Sciatic nerve (tissue), 2 donors: ENCODE measurements at places on chromosomes 5 and 9.

DNA sequence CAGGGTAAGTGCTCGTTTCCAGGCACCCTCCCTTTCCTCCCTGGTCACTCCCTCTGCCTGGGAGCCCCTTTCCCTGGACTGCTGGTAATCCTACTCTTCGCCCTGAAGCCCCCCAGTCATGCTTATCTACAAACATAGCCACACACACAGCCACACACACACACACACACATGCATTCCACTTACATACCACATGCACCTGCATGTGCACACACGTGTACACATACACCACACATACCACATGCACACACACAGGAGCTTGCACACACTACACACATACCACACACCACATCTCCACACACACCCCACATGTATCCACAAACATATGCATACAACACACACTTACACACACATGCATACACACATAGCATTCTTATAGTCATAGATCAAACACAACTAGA, 358.5 kb downstream of the GADD45G start:
- DNase-seq: no peak

DNA sequence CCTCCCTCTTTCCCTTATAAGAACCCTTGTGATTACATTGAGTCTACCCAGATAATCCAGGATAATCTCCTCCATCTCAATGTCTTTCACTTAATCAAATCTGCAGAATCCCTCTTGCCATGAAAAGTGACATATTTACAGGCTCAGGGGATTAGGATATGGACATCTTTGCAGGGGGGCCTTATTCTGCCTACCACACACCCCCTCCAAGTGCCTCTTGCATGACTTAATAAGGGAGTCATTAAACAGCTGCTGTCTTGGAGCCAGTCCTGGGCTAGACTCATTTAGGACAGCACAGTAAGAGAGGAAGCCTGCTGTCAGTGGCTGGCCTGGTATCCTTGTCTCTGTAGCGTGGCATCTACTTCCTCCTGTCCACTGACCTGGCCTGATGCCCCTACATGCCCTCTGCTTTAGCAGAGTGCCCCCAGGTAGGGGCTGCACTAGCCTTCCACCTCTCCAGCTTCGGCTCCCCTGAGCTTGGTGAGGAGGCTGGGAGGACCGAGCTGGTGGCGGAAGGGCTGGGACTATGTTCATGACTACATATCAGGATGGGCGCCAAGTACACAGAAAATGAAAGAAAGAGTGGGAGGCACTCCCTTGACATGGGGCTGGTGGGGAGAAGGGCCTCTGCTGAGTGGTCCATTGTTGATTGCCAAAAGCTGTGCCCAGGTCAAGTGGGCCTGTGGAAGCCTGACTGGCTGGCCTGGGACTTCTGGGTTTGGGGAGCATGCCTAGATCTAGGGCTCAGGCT, 17.2 kb downstream of the ENHO start:
- peak; percentile 49 for DNase-seq

- no peak for DNase-seq
Measured at GRCh38 chr5:62386824-62387223, 16.9 kb downstream of the DIMT1 start.

GRCh38 chr9:21590058-21590996, 108.2 kb upstream of the IFNE start:
- no peak for DNase-seq

DNA sequence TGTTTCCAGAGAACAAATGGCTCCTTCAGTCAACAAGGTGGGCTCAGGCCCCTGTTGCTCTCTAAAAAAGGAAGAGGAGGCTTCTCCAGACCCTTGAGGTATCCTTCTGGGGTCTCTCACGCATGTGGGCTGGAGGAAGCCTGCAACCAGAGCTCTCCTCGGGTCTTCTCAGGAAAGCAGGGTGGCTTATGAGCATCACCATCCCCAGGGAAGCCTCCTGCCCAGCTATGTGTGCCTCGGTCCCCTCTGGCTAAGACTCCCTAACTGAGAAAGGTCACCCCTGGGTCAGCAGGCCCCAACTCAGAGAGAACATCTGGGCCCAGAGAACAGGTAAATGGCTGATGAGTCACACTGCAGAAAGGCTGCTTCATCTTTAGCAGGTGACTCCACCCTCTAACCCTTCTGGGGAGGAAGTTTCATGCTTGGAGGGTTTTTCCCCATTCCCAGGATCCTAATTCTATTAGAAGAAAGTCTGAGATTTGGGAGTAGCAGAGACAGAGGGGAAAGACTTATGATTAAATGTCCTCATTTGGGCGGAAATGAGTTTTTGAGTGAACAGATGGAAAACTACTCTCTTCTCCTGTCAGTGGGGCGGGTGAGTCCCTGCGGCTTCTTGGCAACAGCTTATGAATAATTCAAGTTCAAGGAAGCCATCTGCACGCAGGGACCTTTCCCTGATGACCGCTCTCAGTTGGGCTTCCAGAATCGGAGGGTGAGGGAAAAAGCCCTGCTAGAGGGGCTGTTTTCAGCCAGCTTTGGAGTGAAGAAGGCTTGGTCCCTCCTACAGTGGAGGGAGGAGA, 41.9 kb downstream of the TGFBI start:
- DNase-seq: no peak

DNA sequence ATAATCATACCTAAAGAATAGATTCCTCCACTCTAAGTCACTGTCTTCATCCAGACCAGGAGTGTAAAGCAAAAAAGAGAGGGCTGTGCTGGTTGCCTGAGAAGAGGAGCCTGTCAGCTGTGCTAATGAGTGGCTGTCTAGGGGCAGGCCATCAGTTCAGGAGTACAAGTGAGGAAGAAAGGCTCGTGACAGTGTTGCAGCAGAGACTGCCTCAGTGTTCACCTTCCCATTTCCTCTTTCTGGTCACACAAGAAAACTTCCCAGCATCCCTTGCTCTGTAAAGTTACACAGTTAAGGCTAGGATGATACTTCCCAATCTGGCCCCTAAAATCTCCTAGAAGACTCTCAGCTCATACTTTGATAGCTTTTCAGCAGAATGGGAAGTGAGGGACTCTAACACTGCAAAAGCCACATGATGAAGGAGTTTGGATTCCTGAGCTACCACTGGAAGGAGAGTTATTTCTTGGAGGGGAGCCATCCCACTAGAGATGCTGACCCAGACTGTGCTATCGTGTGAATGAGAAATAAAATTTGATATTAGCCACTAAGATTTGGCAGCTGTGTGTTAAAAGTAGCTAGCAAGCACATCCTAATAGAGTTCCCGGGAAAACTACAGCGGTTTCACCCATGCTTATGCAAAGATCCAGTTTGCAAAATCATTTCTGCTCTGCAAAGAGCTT, 67.1 kb downstream of the ADAMTS12 start:
- DNase-seq: no peak

DNA sequence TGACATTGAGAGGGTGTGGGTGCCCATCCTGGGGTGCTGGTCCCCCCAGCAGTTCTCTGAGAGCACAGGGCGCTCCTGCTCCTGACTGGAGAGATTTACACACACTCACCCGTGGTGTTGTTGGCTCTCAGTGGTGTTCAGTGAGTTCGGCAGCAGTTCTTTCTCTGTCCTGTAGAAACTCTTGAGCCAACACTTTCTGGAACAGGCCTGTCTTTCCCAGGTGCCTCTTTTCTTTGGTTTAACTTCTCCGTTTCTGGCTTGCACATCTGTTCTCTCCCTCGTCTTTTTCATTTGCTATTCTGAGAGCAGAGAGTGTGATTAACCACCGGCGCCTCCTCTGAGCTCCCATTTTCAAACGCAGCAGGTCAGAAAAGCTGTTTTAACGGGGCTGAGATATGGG, 284.5 kb downstream of the IRX2 start:
- DNase-seq: no peak

- no peak for DNase-seq
Measured at GRCh38 chr5:31396611-31397295, 135.1 kb downstream of the DROSHA start.

DNA sequence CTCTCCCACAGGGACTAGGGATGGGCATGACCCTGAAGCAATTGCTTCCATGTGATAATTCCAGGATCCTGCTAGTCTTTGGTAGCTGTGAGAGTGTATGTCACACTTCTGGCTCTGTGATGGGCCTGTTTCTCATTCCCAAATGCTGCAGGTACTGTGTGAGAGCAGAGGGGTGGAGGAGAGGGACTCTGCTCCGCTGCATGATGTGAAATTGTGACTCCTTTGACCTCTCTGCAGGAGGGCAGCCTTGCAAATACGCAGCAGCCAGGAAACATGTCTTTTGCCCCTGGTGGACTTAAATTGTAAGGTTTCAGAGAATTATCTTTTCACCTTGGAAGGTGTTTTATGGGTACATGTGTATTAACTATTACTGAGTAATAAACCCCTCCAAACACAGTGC, 61.6 kb downstream of the SFXN1 start:
- no peak for DNase-seq

DNA sequence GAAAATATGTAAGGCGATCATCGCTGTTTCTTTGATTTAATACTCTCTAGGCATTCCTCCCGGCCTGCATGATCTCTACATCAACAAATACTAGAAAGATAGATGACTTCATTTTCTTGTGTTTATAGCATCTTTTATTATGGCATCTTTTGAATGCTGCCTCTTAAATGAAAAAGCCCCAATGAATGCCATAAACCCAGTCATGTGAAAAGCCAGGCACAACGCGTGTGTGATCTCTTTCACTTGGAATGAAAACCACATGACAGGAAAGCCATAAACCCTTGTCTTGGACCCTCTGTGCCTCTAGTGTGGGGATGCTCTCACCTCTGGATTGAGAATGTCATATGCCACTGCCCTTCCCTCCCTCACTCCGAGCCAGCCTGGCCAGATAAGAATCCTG, 476.2 kb downstream of the SEMA5A start:
- no peak for DNase-seq

- DNase-seq: no peak
Measured at GRCh38 chr9:8430945-8431344, 631.4 kb upstream of the DMAC1 start.

GRCh38 chr5:67206929-67207328, 10.3 kb upstream of the CD180 start:
- no peak for DNase-seq

DNA sequence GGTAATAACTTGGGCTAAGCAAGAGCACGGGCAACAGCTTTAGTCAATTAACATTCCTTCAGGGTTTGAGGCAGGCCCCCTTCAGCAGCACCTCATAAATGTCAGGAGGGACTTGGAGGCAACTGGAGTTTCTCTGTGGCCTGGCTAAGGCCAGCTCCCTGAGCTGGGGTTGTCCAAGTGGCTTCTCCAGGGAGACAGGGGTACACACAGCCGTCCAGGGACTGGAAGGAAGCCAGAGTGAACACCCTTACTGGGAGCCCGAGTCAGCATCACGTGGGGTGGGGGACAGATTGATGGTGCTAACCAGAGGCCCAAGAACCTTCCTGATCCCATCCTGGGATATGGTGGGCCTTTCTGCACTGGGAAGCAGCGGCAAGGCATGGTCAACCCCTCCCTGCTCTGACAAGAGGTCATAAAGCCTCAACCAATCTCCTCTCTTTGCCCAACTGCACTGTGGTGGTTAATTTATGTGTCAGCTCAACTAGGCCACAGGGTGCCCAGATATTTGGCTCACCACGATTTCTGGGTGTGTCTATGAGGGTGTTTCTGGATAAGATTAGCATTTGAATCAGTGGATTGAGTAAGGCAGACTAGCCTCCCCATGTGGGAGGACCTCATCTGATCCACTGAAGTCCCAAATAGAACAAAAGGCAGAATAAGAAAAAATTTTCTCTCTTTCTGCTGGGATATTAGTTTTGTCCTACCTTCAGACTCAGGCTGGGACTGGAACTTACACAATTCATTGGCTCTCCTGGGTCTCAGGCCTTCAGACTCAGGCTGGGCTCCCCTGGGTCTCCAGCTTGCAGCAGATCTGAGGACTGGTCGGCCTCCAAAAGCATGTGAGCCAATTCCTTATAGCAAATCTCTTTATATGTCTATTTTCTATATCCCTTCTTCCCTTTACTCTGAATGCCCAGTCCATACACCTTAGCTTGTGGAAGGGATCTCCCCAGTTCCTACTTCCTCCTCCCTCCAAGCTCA, 127.2 kb upstream of the LARP1 start:
- DNase-seq: no peak

- no peak for DNase-seq
Measured at GRCh38 chr5:132281856-132282614, 12.2 kb upstream of the SLC22A4 start.

DNA sequence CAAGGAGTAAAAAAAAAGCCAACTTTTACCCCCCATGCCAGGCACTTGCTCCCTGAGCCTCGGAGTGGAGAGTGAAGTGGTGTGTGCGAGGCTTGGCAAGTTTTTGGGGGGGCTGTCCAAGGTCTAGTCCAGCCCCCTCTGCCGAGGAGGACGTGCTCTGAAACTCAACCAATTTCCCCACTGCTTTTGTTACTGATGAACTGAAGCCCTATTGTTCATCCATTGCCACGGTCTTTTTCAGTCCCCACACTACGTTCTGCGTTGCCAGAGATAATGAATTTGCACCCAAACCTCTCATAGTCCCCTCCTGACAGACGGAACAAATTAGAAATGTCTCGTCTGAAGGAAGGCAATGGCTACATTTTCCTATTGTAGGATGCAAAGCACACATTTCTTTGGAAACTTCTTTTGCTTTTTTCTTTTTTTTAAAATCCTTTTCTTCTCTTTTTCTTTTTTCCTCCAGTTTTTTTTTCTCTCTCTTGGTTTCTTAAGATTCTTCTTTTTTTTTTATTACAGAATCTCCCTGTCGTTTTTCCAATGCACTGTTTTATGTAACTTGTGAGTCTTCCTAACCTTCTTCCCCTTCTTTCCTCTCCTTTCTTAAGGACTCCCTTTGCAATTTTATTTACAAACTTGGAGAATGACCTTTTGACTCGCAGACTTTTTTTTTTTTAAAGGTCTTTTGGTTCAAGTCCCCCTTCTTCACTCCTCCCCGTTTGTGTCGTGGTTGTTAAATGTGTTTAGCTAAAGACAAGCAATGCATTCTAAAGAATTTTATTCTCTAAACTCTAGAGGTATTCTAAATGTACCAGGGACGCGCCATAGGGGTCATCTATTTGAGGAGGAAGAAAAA, 209.5 kb downstream of the MEF2C start:
- no peak for DNase-seq

- DNase-seq: no peak
Measured at GRCh38 chr9:109792951-109793546, 13.1 kb downstream of the PALM2AKAP2 start.

DNA sequence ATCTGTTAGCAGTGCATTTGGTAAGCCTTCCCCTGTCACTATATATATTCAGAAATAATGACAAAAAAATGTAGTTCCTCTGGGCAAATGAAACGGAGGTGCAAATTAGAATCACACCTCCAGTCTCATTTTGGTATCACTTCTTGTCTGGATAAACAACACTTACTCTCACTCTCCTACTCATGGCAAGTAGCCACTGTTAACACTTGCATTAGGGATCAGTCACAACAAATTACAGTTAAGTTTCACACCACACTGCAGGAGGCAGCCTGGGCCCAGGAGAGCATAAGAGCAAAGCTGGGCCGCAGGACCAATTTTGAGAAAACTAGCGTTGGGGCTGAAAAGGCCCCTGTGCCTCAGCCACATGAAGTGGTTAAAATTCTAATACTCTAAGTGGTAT, 161.0 kb downstream of the ELAVL2 start:
- no peak for DNase-seq
